Stimulated activated CD8-positive, alpha-beta memory T cell treated with anti-CD3 and anti-CD28 coated beads, Interleukin-2, amount 100 ng/mL, for 48 hours (primary cell): ENCODE measurements at places on chromosomes 3 and 15.

DNA sequence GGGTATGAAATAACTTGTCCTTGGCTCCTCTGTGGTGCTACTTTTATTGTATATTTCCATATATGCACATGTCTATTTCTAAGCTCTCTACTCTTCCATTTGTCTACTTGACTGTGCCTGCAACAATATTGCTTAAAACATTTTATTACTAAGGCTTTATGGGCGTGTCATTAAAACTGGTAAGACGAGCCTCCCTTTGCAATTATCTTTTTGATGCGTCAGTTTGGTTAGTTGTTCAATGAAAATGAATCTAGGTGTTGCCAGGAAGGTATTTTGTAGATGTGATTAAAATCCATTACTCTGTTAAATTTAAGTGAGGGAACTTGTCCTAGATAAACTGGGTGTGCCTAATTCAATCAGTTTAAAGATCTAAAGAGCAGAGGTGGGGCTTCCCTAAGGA is 12.9 kb upstream of the TRA2B start:
- DNase-seq, result no peak

GRCh38 chr3:68139897-68140296 is 485.5 kb upstream of the SUCLG2 start:
- no peak for DNase-seq

DNA sequence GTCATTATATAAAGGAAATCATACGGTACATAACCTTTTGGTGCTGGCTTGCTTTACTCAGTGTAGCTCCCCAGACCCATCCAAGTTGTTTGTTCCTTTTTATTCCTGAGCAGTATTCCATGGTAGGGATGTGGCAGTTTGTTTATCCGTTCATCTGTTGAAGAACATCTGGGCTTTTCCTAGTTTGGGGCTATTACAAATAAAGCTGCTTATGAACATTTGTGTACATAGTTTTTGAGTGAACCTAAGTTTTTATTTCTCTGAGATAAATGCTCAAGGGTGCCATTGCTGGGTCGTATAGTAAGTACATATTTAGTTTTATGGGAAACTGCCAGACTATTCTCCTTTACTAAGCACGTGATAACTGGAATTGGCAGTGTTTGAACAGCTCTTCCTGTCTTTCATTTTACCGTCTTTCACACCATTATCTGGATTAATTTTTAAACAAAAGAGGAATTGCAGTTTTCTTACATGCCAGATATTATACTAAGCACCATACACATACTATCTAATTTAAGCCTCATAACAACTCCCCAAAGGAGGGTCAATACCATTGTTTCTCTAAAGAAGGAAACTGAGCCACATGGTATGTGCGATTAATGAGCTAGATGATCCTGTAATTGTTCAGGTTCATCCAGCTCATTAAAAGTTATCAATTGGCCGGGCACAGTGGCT is 85.6 kb downstream of the PTPRG start:
- DNase-seq, result no peak

DNA sequence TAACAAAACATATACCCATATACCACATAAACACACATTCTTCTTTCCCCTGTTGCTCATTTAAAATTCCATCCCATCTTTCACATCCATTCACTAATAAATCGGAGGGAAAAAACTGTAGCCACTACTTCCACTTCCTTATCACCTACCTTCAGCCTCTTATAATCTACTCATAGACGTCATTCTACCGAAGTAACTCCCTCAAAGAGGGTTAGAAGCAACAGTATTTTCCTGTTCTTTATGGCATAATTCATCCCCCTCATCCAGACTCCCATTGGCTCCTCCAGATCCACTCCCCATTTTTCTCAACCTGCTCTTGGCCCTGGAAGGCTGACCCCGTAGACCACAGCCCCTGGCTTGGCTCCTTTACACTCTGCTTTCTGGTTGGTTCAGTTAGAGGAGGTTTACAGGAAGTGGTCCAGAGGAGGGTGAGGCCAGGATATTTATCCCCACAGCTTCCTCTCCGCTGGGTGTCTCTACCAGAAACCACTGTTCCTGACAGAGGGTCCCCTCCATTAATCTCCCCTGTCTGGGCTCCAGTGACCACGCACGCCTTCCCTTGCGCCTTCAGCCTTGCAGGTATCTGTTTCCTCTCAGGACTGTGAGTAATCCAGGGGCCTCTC is 46.3 kb downstream of the FMN1 start:
- DNase-seq, result no peak
